ENCODE measurements at places on chromosomes 1 and 21. TPM values are rescaled to one million over a fixed set of nuclear protein-coding genes. Genes with fewer than 3 reads are reported as not detected.
A peak's percentile ranks its signal among the peaks of the same experiment; 100 is the strongest.

DNA sequence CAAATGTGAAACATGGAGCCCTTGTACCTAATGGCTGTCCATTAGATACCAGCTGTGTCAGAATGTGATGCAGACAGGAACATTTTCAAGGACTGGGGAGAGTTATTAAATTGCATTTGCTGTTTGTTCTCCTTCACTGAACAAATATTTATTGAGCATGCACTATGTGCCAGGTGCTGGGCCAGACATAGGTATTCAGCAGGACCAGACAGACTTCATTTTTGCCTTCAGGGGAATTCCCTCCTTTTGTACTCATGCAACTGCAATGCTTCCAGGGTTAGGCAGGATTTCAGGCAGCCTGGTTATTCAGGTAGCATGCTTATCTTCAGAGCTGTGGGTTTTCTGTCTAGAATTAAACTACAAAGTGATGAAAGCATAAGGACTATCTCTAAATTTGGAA, 64.2 kb upstream of the SMYD2 start:
- DNase-seq = no peak

DNA sequence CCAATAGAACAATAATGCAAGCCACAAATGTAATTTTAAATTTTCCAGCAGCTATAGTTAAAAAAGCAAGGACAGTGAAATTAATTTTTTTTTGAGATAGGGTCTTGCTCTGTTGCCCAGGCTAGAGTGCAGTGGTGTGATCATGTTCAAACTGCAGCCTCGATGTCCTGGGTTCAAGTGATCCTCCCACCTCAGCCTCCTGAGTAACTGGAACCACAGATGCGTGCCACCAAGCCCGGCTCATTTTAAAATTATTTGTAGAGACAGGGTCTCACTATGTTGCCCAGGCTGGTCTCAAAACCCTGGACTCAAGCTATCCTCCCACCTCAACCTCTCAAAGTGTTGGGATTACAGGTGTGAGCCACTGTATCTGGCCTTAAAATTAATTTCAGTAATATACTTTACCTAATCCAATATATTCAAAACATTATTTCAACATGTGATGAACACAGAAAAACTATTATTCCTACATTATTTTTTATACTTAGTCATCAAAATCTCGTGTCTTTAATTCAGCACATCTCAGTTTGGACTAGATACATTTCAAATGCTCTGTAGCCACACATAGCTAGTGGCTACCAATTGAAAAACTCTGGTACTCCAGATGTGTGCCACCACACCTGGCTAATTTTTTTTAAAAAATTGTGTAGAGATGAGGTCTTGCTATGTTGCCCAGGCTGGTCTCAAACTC, 10.8 kb upstream of the ID3 start:
- DNase-seq = no peak

The FAM151A gene
- not detected for total RNA-seq

DNA sequence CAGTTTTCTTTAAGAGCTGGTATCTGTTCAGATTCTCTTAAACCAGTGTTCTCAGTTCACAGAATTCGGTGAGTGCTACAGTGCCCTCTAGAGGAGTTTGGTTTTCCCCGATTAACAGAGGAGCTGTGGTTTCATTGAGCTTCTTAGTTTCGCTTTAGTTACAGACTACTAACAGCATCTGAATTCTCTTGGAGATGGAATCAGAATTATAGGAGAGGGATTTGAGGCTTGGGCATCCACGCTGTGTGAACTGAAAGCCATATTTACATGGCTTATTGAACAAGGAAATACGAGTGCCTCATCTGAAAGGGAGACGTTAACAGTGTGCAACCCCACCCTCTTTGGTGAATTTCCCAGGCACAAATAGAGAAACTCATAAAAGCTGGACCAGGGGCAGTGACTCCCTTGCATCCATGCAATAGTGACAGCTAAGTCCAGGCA, 202.0 kb downstream of the USH2A start:
- peak; percentile 78 for DNase-seq

GRCh38 chr1:12566484-12567287, 51.3 kb downstream of the DHRS3 start:
- no peak for DNase-seq

DNA sequence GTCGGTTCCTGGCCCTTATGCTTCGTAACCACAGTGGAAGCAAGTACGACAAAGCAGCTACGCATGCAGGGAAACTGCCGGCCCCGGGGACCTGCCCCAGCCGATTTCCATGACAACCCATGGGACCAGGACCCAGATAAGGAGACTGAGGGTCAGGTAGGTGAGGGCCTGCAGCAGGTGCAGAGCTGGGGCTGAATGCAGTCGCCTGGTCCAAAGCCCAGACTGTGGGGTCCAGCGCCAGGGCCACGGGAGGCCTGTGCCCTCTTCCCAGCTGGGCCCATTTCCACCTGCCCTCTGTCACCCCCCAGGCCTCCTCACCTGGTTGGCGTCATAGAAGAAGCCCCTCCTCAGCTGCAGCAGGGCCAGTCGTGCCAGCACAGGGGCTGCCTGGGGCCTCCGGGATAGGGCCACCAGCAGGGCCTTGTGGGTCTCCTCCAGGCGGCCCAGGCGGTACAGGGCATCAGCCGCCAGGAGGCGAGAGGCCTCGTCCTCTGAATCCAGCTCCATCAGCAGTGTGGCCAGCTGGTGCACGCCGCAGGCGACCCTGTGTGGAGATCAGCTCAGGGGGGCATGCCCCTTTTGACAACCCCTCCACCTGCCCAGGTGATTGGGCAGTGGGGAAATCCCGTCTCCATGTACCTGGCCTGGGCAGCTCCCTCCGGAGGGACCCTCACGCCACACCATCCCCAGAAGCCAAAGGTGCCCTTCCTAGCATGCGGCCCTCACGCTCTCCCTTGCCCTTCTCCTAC, 14.2 kb downstream of the TTC34 start:
- no peak for DNase-seq

DNA sequence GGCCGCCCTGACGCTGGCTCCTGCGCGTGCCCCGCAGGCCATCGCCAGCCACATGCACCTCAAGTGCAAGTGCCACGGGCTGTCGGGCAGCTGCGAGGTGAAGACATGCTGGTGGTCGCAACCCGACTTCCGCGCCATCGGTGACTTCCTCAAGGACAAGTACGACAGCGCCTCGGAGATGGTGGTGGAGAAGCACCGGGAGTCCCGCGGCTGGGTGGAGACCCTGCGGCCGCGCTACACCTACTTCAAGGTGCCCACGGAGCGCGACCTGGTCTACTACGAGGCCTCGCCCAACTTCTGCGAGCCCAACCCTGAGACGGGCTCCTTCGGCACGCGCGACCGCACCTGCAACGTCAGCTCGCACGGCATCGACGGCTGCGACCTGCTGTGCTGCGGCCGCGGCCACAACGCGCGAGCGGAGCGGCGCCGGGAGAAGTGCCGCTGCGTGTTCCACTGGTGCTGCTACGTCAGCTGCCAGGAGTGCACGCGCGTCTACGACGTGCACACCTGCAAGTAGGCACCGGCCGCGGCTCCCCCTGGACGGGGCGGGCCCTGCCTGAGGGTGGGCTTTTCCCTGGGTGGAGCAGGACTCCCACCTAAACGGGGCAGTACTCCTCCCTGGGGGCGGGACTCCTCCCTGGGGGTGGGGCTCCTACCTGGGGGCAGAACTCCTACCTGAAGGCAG, 23.4 kb upstream of the ARF1 start:
- DNase-seq = no peak

DNA sequence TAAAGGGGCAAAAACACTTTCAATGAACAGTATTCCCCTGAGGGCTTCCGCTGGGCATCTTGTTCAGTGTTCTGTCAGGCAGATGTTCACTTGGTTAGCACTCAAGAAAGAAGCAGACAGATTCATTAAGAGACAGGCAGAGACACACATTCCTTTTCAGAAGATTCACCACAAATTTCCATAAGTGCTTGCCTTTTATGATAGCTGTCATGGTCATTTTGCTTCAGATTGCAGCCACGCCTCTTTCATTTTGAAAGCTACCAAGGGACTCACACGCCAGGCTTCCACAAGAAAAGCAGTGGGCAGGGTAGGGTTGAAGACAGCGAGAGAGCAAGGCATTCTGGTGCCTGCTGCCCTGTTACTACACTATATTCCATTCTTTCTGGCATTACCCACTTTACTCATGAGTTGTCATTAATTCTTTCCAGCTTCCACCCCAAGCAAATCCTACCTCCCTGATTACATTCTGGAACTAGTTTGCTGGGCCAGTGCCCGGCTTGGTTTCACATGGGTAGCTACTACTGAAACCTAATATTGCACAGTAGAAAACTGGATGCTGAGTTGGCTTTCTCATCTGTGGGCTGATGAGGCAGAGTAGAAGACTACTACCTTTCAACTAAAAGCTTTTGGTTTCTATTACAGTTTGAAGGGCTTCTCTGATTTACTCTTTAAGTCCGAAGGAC, 91.2 kb upstream of the COL24A1 start:
- DNase-seq = peak; percentile 5

- peak; percentile 69 for DNase-seq
Observed at GRCh38 chr1:169999331-169999741, 75.2 kb downstream of the KIFAP3 start.

- DNase-seq = no peak
Observed at GRCh38 chr1:64967381-64967780, 1.0 kb upstream of the JAK1 start.

DNA sequence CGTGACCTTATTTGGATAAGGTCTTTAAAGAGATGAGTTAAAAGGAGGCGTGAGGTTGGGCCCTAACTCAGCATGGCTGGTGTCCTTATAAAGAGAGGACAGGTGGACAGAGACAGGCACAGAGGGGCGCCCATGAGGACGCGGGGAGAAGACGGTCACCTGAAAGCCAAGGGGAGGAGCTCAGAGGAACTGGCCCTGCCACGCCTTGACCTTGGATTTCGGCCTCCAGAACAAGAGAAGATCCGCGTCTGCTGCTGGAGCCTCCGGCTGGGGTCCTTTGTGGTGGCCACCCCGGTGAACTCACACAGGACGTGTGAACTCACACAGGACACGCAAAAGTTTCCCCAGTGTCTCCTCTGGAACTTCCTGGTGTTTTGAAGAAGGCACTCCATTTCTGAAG, 122.7 kb downstream of the SIK1 start:
- DNase-seq = no peak

- DNase-seq = peak; percentile 45
Observed at GRCh38 chr1:40476924-40477677, at the start of gene ZFP69. ZFP69 (plus strand) TSS chr1:40477290; CDS start chr1:40479362, 2,072 bp downstream.

- DNase-seq = peak; percentile 82
Observed at GRCh38 chr21:28455253-28455600, 537.5 kb downstream of the LTN1 start.

GRCh38 chr1:5704561-5705514, 287.4 kb downstream of the NPHP4 start:
- DNase-seq = no peak

GRCh38 chr1:11729498-11730428, 6.2 kb upstream of the AGTRAP start:
- no peak for DNase-seq

The C1orf141 gene
- 0.65 TPM for total RNA-seq

DNA sequence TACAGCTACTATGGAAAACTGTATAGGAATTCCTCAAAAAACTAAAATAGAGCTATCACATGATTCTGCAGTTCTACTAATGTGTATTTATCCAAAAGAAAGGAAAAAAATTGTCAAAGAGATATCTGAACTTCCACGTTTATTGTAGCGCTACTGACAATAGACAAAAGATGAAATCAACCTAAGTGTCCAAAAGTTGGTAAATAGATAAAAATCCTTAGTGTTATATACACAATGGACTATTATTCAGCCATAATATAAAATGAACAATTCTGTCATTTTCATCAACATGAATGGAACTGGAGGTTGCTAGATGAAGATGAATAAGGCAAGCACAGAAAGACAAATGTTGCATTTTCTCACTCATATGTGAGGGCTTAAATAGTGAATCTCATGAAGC, 1492.1 kb downstream of the MRPL39 start:
- DNase-seq = no peak

GRCh38 chr1:109976762-109977161, 7.8 kb upstream of the AHCYL1 start:
- no peak for DNase-seq

- DNase-seq = no peak
Observed at GRCh38 chr1:46596846-46597245, 7.2 kb downstream of the MKNK1 start.

The RXFP4 gene
- total RNA-seq = not detected

GRCh38 chr1:223230161-223230881, 87.3 kb upstream of the TLR5 start:
- peak; percentile 81 for DNase-seq

The CDA gene
- total RNA-seq = not detected

The RHOU gene
- 4.2 TPM for total RNA-seq

The KRTAP10-1 gene
- total RNA-seq = not detected

The SPATA17 gene
- 1.8 TPM for total RNA-seq

The SLC44A3 gene
- total RNA-seq = 1.6 TPM

DNA sequence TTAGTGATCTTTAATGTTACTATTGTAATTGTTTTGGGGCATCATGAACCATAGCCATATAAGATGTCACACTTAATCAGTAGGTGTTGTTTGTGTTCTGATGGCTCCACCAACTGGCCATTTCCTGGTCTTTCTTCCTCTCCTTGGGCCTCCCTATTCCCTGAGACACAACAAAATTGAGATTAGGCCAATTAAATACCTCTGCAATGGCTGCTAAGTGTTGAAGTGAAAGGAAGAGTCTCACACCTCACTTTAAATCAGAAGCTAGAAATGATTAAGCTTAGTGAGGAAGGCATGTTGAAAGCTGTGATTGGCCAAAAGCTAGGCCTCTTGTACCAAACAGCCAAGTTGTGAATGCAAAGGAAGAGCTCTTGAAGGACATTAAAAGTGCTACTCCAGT, 30.7 kb downstream of the PPP2R5A start:
- DNase-seq = peak; percentile 58

DNA sequence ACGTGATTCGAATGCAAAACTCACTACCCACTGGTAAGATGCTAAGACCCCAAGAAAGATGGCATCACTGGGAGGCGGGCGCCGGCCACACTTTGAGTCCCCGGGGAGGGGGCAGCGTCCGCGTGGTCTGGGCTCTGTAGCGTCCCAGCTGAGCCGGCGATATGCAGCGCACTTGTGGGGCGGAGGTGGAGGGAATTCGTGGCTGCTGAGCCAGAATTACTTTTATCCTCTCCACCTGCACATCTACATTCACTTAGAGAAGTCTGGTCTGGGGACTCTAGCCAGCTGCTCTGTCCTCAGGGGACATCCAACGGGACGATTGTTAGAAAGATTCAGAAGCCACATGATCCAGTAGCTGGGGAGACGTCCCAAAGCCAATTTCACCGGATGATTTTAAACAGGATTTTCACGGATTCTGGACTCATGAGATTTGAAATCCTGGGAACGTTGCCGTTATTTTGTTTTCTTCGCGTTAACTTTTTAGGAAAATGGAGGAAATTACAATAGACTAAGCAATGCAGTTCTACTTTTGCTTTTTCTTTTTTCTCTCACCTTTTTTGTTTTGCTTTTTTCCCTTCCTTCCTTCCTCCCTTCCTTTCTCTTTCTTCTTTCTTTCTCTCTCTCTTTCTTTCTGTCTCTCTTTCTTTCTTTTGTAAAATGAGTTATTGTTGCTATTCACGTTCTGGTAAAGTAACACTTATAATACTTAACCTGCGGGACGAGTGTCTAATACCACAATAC, 1.3 kb downstream of the JAM2 start:
- DNase-seq = peak; percentile 2

GRCh38 chr1:93574511-93574910, 107.1 kb downstream of the BCAR3 start:
- DNase-seq = no peak

The HENMT1 gene
- 4.1 TPM for total RNA-seq

The ZBED6 gene
- 30.5 TPM for total RNA-seq

The THEM5 gene
- total RNA-seq = not detected
